Hematopoietic multipotent progenitor cell (in vitro differentiated cells): ENCODE measurements at places on chromosomes 11 and 22.

DNA sequence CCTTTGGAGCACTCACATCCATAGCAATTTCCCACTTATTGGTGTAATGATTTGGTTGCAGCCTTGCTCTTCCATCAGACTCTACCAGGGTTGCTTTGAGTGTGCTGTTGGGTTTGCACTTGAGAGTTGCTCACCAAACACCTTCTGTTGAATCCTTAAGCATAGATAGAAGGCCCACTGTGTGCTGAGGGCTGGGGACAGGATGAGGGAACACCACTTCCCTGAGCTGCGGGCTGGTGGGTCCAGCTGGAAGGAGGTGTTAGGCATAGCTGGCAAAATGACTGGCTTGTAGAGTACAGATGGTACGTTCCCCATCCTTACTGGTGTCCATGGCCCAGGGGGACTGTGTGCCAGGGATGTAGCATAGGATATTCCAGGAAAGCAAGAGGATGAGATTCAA is 3.9 kb downstream of the PRDM11 start:
- DNase-seq, result no peak

- DNase-seq, result peak; percentile 76
Observed at GRCh38 chr11:126392633-126393013, 37.1 kb downstream of the ST3GAL4 start.

- no peak for DNase-seq
Observed at GRCh38 chr22:47933226-47933625, 1170.8 kb downstream of the TBC1D22A start.

DNA sequence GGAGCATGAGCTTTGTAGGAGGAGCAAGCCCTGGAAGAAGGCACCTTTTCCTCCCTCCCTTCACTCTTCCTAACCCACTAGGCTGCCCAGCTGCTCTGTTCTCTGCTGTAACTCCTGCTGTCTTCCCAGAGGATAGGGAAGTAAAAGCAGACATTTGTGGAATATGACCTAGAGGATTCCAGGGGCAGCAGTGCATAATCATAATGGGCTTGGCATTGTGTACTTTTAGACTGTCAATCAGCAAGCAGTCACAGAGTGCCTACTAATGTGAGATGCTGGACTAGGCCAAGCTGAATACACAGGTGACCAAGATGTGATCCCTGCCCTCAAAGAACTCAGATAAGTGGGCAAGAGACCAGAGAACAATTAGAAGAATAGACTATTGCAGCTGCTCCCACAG is 133.0 kb downstream of the NAV2 start:
- DNase-seq, result no peak

DNA sequence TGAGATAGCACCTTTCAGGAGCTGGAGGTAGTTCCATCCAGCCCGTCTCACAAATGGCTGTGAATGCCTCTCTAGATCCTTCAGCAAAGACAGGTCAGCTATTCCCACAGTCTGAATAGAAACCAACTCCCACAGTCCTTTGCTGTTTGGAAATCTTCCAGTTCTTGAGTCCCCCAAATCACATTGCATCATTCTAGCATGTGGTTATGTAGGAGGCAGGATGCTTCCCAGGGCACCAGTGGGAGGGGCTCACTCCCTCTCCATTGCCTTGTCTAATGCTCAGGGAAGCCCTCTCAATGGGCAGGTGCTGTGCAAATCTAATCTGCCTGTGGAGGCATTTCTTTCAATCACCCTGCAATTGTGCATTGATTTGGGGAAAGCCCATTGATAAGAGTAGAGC is 14.6 kb downstream of the NAV2 start:
- DNase-seq, result no peak

GRCh38 chr11:44016546-44017442 is 31.0 kb upstream of the ACCSL start:
- DNase-seq, result no peak

DNA sequence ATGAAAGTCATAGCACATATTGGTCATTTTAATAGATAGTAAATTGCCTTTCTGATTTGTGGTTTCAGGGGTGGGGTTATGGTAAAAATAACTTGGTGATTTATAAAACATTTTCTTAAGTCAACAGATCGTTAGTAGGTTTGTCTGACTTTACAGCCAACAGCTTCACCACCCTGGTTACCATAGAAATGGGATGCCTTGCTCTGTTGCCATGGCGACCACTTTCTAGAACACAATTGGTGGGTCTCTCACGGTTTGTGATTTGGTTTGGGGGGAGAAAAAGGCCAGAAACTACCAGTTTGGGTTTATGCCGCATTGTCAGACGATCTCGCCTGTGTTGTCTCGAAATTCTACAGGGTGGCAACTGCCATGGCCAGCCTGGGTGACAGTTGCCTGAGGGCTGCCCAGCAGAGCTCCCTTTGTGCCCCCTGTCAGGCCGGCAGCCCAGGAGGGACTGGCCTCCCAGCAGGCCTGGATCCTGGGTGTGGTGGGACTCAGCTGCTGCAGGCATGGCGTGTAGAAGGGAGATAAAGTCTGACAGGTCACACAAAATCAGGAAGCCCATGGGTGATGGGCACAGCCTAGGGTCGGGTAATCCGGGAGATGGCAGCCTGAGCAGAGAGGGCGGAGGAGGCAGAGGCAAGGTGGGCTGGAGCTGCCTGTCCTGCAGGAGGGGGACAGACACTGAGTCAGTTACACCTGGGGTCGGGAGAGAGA is 30.9 kb downstream of the KCNC1 start:
- no peak for DNase-seq

DNA sequence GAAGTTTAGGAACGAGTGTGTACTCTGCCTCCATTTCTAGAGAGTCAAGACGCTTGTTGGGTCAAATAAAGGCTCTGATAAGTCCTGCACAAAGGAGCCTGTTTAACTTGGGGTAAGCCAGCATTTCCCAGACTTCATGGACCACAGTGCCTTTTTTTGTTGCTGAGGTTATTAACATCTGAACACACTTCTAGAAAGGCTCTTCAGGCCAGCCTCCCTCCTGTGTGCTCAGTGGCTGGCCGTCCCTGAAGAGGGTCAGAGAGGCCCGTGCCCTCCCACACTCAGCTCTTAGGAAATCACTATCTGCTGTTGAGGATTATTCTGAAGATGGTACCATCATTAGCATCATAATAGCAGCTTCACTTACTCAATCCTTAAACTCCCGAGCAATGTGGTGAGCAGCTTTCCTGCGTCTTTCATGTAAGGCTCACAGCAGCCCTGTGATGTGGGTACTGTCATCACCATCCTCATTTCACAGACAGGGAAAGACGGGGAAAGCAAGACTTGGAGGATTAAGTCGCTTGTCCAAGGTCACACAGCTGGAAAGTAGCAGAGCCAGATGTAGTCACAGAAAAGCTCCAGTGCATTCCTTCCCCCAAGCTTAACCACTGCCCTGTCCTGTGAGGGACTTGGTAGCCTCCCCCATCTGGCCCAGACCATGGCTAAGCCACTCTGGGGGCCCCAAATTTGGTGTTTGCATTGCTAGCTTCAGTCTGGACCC is 71.3 kb downstream of the TSPAN18 start:
- no peak for DNase-seq

DNA sequence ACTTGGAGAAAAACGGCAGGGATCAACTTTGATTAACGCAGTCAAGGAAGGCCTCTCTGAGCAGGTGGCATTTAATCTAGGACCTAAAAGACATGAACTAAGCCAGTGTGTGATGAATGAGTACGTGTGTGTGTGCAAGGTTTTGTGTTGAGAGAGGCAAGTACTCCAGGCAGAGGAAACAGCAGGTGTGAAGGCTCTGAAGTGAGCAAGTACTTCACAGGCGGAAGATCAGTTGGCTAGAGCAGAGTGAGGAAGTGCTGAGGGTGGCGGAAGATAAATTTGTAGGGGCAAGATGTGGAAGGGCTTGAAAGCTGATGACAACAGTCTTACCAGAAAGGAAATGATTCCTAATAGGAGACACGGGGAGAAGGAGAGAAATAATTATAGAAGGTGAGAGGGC is 6.8 kb downstream of the APIP start:
- no peak for DNase-seq
